LNCaP clone FGC (cell line): ENCODE measurements at places on chromosomes 5 and 9.

DNA sequence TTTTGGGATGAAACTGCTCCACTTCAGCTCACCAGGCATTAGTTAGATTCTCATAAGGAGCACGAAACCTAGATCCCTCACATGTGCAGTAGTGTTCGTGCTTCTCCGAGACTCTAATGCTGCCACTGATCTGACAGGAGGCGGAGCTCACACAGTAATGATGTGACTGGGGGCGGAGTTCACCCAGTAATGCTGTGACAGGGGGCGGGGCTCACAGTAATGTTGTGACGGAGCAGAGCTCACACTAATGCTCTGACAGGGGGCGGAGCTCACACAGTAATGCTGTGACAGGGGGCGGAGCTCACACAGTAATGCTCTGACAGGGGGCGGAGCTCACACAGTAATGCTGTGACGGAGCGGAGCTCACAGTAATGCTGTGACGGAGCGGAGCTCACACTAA, 27.1 kb upstream of the LRRC14B start:
- DNase-seq, result no peak

- DNase-seq, result no peak
Measured at GRCh38 chr9:113990975-113991471, 87.1 kb downstream of the AMBP start.

- no peak for DNase-seq
Measured at GRCh38 chr5:80399526-80400239, 8.2 kb upstream of the ZFYVE16 start.

GRCh38 chr5:89043676-89044075, 160.7 kb upstream of the MEF2C start:
- DNase-seq, result no peak

GRCh38 chr9:76321195-76321828, 72.9 kb downstream of the RFK start:
- no peak for DNase-seq

GRCh38 chr9:28853477-28853876, 1280.2 kb upstream of the C9orf72 start:
- DNase-seq, result no peak

DNA sequence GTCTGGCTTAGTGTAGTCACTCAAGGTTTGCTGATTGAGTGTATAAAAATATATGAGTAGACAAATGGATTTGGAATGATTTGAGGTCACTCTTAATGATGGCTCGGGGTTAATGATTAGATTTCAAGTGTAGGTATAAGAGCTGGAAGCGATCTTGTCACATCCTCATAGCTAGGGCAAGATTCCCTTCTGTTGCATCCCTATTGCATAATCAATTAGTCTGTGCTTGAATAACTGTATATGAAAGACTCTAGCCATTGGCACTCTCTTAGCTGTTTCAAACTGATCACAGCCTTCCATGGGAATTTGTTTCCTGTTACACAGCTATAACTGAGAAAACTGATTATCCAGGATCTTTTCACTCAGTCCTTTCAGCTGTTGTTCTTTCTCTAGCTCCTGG, 811.6 kb downstream of the TLE4 start:
- no peak for DNase-seq

DNA sequence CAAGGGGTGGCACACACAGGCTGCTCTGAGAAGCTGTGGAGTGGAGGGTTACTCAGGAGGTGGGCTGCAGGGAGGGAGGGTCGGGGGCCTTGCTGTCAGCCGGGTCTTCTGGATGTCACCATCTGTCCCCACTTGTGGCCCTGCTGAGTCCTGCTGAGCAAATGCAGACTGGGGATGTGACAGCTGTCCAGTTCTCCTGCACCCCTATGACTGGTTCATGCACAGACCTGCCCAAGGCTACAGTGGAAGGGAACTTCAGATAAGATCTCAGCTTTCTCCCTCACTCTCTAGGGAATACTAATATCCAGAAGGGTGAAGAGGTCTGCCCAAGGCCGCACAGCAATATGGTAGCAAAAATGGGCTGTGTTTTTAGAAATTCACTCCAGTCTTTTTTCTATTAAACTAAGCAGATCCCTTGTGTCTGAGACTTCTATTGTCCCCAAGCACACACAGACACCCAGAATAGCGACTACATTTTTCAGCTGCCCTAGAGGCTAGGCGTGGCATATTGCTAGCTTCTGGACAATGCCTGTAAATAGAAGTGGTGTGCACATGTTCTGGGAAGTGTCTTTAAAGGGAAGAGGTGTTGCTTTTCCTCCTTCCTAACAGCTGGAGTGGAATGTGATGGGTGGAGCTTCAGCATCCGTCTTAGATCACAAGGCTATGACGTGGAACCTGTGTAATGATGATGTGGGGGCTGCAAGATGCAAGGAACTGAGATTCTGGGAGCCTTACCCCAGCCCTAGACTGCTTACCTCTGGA, 51.1 kb upstream of the TBC1D2 start:
- no peak for DNase-seq

DNA sequence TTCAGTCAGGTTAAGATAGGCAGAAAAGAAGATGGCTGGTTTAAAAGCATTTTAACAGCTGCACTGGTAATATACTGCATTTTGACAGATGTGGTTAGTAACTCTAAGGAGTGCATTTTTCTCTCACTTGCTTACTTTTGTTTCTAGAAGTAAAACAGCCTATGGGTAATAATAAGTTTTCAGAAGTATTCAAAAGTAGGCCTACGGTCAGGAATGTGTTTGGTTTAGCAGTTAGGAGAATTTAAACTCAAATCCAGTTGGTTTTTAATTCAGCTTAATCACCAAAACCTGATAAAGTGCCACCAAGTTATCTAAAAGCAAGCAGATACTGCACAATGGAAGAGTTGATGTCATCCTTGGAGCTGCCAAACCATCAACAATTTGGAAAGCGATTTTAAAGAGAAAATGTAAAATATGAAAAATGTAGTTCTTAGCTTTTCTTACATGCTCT, 160.3 kb downstream of the ARSB start:
- DNase-seq, result no peak

GRCh38 chr9:114720086-114720676, 38.2 kb upstream of the TEX48 start:
- DNase-seq, result no peak

DNA sequence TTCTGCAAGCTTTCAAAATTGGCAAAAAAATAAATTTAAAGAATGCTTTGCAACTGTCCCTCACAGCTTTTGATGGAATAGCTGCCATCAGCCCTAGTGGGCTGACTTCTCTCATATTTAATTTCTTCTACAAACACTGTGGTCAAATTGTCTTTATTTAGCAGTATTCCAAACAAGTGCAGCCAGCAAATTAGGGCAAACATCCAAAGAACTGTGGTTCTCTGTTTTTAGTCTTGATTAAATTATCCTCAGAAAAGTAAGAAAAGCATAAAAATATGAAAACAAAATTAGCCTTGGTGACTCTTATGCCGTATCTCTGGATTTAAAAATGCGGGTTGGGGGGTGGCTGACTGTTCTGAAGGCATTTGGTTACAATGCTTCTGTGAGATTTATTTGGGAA, 95.8 kb upstream of the RETREG1 start:
- DNase-seq, result no peak

- DNase-seq, result no peak
Measured at GRCh38 chr5:78720997-78721396, 72.4 kb upstream of the LHFPL2 start.

- no peak for DNase-seq
Measured at GRCh38 chr5:91123291-91123690, 259.8 kb downstream of the ARRDC3 start.

GRCh38 chr9:106333481-106333880, 529.5 kb upstream of the ZNF462 start:
- peak; percentile 46 for DNase-seq

GRCh38 chr9:91800473-91801030, 149.5 kb downstream of the ROR2 start:
- DNase-seq, result peak; percentile 26

DNA sequence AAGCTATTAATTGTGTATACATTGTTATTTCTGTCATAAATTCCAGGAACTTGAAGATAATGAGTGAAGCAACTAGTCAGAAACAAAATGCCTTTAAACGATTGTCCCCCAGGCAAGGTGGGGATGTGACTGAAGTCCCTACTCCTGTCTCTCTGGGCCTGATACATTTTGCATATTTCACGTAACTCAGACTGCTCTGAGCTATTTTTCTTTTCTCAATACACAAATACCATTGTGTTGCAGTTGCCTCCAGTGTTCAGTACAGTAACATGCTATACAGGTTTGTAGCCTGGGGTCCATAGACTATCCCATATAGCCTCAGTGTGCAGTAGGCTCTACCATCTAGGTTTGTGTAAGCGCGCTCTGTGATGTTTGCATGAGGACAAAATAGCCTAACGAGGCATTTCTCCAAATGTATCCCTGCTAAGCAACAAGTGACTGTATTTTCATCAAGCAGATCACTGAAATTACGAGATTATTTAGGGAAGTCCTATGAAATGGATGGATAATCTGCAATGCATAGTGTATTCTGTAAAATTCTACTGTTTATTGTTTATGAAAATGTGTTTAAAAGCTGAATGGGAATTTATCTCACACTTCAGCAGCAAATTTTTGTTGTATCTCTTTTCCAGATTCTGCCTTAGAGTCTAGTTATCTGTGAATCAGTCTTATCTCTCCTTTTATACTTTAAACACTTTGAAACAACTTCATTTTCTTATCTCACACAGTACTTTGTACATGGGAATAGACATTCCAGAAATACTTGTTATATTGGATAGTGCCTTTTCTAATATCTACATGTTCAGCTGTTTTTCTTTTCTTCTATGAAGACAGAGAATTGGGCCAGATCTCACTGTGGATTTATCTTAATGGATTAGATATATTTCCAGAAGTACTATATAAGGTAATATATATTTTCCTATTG, 150.5 kb downstream of the CD180 start:
- no peak for DNase-seq

DNA sequence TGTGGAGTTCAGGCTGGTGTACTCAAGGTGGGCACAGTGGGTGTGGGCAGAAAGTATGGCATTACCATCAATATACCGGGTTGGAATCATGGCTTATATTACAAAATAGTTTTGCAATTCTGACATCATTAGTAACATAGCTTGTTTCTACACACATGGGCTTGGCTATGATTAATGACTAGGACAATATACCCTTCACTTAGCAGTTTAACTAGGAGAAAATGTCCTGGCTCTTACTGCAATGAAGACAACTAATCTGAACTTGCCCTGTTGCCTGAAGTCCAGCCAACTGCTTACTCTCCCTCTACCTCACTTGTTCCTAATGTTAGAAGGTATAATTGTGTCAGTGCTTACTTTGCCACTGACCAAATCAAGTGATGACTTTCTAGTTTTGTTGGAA, 612.5 kb downstream of the EFNA5 start:
- no peak for DNase-seq

DNA sequence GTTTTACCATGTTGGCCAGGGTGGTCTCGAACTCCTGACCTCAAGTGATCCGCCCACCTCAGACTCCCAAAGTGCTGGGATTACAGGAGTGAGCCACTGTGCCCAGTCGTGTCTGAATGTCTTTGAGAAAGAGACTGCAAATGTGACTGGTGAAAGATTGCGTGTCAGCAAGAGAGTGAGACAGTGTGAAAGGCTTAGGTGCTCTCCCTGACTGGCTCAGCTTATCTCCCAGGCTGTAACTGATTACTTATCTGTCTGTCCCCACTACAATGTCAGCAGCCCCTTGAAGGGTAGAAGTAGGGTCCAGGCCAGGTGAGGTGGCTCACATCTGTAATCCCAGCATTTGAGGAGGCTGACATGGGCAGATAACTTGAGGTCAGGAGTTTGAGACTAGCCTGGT, 3.4 kb upstream of the FGFR4 start:
- no peak for DNase-seq

DNA sequence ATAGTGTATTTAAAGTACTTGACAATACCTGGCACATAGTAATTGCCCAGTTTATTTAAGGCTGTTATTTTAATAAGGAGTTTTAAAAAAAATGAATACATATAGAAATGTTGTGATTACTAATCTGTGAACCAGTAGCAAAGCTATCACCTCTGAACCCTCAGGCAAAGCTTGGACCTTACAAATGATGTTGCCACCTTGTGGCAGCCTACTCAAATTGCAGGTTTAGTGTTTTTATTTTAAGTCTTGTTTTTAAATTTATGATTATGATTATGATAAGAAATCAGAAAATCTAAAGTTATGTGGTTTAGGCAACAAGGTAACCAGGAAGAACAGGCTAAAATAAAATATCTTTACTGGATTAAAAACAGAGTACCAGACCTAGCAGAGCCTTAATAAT, 35.8 kb downstream of the PPARGC1B start:
- no peak for DNase-seq

- DNase-seq, result no peak
Measured at GRCh38 chr5:97115932-97116331, 26.5 kb downstream of the LIX1 start.

GRCh38 chr5:153891394-153891793, 147.3 kb downstream of the FAM114A2 start:
- no peak for DNase-seq

DNA sequence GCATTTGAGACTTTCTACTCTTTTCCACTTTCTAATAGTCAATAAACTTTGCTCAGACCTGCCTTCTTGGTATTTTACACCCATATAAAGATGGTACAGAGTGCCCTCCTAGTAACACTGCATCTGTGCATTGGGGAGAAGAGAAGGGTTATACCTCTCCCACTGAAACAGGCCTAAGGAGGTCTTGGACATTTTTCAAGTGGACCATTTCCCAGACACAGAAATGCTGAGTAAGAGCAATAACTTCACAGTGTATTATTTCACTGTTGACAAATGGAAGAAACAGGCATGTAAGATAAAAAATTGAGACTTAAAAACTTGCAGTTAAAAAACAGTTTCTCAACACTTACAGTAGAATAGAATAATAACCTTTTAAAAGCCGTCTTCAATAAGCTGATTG, 1224.0 kb upstream of the CDH18 start:
- DNase-seq, result no peak
